ENCODE measurements at places on chromosomes 1 and 21.

GRCh38 chr1:216194721-216195120 is 228.5 kb downstream of the USH2A start:
- DNase-seq: no peak

DNA sequence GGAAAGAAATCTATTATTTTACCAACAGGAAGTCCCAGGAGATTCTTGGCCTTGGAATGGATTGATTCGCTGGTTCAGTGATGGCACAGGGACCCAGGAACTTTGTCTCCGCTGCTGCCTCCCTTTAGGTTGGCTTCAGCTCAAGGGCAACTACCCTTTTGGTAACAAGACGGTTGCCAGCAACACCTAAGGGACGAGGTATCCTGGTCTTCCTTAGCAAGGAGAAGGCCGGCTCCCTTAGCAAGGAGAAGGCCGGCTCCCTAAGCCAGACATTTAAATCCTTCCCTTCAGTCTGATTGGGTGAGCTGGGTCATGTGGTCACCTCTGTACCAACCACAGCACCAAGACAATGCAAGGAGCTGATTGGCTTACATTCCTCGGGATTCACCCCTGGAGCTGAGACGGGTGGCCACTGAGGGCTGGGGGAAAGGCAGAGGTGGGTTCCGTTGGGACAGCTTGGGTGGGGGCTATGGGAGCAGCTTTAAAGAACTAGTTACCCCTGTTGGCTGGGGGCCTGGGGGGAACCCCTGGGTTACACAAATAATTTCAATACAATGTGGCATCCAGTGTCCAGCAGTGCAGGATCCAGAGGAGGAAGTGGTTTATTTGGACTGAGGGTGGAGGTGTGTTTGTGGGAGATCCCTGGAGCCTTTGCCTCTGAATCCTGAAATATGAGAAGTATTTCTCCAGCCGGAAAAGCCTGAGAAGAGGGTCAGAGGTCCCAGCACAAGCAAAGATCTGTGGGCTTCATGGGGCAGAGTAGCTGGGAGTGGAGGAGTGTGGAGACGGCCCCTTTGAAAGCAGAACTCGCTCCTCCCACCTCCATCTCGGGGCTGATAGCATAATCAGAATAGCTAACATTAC is 20.7 kb upstream of the CLIC4 start:
- DNase-seq: no peak

DNA sequence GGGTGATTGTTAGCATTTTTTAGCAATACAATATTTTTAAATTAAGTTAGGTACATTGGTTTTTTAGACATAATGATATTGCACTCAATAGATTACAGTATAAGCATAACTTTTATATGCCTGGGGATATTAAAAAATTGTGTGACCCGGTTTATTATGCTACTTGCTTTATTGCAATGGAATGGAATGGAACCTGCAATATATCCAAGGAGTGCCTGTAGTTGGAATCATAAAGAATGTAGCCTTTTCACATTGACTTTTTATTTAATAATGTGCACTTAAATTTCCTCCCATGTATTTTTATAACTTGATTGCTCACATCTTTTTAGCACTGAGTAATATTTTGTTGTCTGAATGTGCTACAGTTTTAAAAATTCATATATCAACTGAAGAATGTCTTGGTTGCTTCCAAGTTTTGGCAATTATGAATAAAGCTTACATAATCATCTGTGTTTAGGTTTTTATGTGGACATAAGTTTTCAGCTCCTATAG is 49.2 kb downstream of the CAMSAP2 start:
- DNase-seq: no peak

- no peak for DNase-seq
Observed at GRCh38 chr1:160971618-160972056, 17.0 kb upstream of the ITLN2 start.

DNA sequence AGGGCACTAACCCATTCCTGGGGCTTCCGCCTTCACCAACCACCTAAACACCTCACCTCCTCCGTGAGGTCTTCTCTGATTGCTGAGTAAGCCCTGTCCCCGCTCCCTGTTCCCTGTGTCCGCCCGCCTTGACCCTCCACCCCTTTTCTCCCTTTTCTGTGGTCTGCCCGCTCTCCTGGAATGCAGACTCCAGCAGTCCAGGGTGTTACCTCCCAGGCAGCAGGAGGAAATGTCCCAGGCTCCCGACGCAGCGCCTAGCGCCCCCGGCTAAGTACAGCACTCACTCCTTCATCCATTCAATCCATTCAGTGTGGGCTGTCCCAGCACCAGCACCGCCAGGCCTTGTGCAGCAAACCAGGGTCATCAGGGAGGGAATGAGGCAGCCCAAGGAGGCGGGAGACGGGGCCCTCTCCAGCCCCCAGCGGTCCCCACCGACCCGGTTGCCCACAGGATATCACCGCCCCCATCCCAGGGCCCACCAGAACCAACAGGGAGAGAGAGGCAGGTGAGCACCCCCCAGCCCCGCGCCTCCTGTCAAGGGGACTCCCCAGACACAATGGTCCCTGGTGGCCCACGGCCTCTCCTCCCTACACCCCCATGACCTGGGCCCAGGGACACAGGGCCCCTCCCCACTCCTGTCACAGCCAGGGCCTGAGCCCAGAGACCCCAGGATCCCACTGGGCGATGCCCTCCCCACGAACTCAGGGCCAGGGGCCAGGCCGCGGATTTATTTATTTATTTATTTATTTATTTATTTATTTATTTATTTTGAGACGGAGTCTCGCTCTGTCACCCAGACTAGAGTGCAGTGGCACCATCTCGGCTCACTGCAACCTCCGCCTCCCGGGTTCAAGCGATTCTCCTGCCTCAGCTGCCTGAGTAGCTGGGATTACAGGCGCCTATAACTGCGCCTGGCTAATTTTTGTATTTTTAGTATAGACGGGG is 10.2 kb downstream of the TNFRSF14 start:
- DNase-seq: no peak

DNA sequence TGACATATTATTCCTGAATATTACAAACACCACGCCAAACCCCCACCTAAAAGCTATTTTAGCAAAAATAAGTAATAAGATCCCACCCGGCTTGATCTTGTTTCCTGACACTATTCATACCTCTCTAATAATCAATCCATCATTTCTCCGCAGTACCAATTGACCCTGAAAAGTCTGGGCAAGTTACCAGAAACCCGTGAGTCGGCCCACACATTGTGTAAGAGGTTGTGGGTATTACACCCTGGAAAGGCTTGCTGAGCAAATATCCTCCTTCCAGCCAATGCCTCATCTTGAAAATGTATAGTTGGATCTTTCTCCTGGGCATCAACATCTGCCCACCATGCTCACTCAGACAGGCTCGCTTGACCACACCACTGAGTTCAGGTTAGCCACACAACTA is 451.0 kb downstream of the TTLL7 start:
- DNase-seq: no peak

DNA sequence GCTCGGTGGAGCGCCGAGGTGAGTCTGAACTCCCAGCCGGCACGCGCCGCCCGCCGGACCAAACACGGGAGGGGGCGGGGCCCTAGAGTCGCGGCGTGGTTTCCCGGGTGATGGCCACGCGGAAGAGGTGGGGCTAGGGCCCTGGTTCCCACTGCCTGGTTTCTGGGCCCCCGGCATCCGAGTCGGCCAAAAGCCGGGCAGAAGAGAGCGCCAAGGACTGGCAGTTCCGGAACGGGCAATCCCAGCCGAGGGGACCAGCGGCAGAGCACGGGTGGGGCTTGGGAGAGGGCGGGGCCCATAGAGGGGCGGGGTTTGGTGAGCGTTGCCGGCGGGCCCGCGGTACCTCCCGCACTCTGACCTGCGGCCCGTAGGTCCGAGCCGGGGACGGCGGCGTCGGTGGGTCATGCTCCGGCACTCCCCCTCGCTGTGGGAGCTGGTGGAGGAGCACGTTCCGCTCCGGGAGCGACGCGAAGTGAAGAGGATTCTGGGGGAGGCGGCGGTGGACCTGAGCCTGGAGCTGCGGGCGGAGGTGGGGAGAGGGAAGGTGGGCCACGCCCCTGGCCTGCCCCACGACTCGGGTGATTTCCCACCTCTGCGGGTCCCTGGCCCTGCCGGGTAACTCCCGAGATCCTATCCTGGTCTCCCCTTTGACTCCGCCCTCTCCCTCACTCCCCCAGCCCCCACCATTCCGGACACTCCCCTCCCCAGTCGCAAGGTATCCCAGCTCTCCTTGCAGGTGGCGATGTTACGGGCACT is at the start of gene CCDC24:
CCDC24 (plus strand) TSS at position 124 of the 756 bp plus-strand sequence; CDS start at position 404, 280 bp downstream.
- DNase-seq: peak; percentile 86

- DNase-seq: no peak
Observed at GRCh38 chr1:206719169-206719839, 34.6 kb downstream of the MAPKAPK2 start.

DNA sequence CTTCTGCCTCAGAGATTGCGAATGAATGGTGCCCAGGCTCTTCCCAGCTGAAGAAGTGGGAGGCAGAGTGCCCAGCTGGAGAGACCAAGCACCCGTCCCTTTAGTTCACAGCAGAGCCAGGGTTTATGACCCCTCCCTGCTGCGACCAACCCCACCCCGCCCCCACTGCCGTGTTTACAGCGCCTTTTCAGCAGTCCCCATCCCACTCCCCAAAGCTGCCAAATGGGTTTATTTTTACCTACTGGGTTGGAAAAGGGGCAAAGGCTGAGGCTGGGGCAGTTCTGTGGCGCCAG is 23.6 kb downstream of the DYRK3 start:
- no peak for DNase-seq

DNA sequence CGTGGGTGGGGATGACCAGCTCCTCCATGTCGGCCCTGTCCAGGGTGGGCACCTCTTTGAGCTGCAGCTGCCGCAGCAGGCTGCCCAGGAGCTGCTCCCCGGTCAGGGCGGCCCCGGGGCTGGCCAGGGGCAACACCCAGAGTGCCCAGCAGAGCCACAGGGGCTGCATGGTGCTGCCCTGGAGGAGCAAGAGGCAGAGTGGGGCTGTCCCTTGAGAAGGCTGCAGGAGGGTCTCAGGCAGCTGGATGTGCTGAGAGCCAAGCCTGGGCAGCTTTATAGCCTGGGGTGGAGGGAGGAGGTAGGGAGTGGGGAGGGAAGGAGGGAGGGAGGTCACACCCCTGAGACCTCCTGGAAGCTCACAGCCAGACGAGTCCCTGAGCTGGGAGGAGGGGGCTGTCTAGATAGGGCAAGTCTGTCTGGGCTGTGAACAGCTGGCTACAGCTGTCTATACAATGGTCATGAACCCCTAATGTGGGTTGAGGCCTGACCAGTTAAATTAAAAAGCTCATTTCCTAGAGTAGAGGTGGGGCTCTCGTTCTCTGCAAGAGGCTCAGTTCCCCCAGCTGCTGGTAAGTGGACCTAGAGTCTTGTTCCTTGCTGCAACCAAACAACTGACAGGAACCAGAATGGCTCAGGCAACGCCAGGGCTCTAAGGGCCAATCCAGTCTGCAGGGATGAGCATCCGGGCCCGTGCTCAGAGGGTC is at the start of gene LEFTY1:
LEFTY1 (minus strand) TSS at position 249 of the 704 bp plus-strand sequence; CDS start at position 169, 80 bp downstream.
- no peak for DNase-seq

Data from dorsolateral prefrontal cortex (tissue), 122 donors.